ENCODE measurements at places on chromosomes 16 and 17.

DNA sequence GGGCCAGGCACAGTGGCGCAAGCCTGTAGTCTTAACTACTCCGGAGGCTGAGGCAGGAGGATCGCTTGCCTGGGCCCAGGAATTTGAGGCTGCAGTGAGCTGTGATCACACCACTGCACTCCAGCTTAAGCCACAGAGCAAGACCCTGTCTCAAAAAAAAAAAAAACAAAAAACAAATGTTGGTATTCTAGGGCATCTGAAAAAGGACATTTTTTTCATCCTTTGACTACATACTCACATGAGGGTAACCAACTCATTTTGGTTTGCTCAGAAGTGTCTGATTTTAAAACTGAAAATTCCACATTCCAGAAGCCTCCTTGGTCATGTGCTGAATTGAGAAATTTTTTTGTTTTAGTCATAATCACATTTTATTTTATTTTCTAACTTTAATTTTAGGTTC lies 12.7 kb upstream of the C16orf82 start:
- no peak for DNase-seq

- no peak for DNase-seq
Observed at GRCh38 chr16:2211923-2212347, 1.3 kb upstream of the BRICD5 start.

GRCh38 chr17:28473542-28473941 lies at the start of gene SLC13A2:
SLC13A2 (plus strand) TSS chr17:28473644; CDS start chr17:28473713, 69 bp downstream.
- no peak for DNase-seq

- no peak for DNase-seq
Observed at GRCh38 chr16:68069511-68070248, 15.5 kb upstream of the NFATC3 start.

DNA sequence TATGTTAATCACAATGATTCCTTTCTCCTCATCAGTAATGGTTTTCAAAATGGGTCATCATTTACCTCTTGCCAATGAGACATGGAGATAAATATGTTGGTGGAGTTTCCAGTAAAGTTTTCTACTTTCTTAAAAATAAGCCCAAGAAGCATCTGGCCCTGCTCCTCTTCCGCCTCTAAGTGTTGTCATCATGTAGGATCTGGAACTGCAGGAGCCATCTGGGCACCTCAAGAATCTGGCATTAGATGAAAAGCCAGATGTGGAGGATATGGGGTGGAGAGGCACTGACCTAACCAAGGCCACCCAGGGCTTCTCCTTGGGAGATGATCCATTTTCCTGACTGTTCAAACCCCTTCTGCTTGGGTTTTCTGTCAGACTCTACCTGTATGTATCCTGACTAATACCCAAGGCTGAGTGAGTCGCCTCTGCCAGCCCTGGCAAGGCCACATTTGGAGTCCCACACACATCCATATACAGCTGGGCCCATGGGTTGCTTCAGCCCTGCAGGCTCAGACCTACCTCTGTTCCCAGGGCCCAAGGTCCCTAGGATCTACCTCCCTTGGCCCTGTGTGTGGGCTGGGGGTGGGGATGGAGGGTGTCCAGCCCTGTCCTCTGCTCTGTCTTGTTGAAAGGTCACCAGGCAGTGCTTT lies 24.6 kb downstream of the CCDC182 start:
- DNase-seq = no peak

- no peak for DNase-seq
Observed at GRCh38 chr17:70187383-70187782, 18.1 kb downstream of the KCNJ2 start.

- DNase-seq = peak; percentile 62
Observed at GRCh38 chr17:82497483-82498405, 21.8 kb upstream of the FOXK2 start.

GRCh38 chr16:24683847-24684493 lies 45.5 kb upstream of the TNRC6A start:
- DNase-seq = no peak

DNA sequence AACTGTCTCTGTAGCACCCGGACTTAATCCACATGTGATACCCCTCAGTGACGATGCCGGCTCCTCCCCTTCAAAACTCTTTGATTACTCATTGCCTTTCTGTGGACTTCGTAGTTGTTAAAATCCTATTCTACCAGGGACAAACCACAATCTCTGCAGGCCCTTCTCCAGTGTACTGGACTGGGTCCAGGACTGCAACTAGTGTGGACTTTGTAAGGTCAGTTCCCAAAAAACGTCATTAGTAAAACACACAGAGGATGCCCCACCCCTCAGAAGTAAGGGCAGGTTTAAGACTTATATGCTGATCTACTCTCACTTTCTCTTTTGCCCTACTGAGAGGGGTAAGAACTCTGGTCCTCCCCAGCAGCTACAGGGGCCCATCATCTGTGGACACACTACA lies 10.5 kb upstream of the NUDT7 start:
- no peak for DNase-seq

DNA sequence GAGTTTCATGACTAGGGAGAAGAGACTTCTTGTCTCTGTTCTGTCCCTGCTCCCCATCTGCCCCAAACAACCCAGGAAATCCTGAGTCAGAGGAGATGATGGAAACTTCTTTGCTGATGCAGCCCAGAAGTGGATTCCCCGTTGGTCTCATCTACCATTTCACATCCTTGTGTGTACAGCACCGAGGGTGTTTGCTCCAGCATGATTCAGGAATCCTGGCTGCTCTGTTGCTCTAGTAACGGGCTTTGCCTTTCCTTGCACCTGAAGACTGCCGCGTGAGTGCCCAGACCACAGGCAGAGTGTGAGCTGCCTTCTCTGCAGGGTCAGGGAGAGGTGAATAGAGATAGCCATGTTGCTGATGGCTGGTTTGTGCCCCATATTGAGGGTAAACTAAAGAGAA lies 408.4 kb downstream of the CPPED1 start:
- no peak for DNase-seq

All from thyroid gland (tissue), 4 donors.